ENCODE measurements at places on chromosomes 6 and 20. TPM values are rescaled to one million over a fixed set of nuclear protein-coding genes. Genes with fewer than 3 reads are reported as not detected.

GRCh38 chr6:151065027-151065815 lies 174.5 kb upstream of the AKAP12 start:
- no peak for DNase-seq

GRCh38 chr6:109013656-109014305 lies 80.9 kb downstream of the SESN1 start:
- DNase-seq, result no peak

Gene TRERF1
- polyA plus RNA-seq, result 14.0 TPM

Gene BEND3
- polyA plus RNA-seq, result 8.5 TPM

Gene EMILIN3
- 7.2 TPM for polyA plus RNA-seq

Gene SLC22A2
- polyA plus RNA-seq, result 14.5 TPM

Gene GMDS
- 70.8 TPM for polyA plus RNA-seq

Gene SCRT2
- 0.04 TPM for polyA plus RNA-seq

Gene BACH2
- polyA plus RNA-seq, result 9.1 TPM

Gene HLA-DQB2
- polyA plus RNA-seq, result 1.3 TPM

All from right renal cortex interstitium (tissue), 3 donors.